IPS-NIHi11 (cell line): ENCODE measurements at places on chromosomes 11 and 22.

GRCh38 chr11:69121621-69122325, 34.0 kb upstream of the SMIM38 start:
- no peak for DNase-seq

DNA sequence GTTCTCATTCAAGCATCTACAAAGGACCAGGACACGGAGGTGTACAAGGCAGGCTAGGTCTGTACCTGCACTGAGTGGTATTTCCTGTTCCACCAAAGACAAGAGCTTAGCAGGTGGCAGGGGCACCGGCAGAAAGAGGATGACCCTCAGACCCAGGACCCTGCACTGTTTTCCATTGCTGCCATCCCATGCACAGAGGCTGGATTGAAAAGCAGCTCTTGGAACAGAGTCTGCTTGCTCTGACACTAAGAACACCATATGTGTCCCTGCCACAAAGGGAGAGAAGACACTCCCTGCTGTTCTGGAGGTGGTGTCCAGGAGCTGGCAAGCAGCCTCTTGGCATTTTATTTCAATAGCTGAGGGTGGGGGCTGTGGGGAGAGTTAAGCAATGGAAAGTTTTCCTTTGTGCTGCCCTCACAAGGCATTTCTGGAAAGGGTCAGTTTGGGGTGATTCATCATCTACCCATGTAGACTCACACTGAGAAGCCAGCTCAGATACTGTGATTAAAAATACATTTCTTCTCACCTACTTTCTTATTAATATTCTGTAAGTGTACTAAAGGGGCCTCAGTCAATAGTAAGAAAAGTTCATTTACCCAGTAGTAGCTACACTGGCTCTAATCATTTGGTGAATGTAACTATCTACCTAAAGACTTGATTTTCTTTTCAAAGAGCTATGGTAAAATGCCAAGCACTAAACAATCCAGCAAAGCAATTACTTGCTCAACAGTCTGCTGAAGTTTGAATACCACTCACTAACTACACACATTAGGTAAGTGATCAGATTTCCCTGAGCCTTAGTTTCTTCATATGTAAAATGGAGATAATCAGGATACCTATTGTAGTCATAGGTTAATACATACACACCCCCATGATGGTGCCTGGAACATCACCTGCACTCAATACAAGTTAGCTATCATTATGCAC, 55.2 kb downstream of the SLC1A2 start:
- peak; percentile 46 for DNase-seq

GRCh38 chr22:21682385-21683175, 16.8 kb downstream of the PPIL2 start:
- DNase-seq, result no peak

GRCh38 chr22:26689513-26690301, 32.3 kb downstream of the MIAT start:
- DNase-seq, result peak; percentile 37
